Activated CD8-positive, alpha-beta memory T cell treated with anti-CD3 and anti-CD28 coated beads for 4 hours (primary cell): ENCODE measurements at places on chromosomes 4 and X.

- DNase-seq, result no peak
Measured at GRCh38 chr4:38036548-38036947, 76.3 kb downstream of the PTTG2 start.

DNA sequence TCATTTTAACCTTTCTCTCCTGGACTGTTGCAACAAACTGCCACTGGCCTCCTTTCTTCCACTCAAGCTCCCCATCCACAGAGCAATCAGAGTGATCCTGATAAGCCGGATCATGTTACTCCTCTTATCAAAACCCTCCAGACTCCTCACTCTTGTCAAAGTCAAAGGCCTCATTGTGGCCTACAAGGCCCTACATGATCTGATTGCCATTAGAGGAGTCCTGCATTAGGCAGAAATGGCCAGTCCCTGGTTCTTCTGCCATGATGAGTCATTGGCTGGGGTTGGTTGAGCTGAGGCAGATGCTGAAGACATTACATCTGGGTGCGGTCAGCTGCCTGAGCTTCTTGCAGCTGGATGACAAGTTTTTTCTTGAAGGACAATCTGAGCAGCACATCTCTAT, 32.7 kb upstream of the CASK start:
- DNase-seq, result no peak

DNA sequence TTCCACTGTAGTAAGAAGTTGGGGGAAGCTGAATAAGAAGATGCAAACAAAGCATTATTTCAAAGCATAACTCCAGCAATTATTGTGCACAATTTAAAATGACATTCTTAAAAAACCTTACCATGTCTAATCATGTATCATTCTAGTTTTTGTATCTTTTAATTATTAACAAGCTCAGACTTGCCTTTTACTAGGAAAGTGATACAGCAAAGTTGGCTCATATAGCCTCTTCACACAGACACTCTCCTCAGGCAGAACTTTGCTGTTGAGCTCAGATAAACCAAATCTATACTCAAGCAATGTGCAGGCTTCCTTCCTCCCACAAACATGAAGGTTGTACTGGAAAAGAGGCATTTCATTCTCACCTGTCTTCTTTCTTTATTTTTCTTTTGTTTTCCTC, 358.7 kb upstream of the EMCN start:
- no peak for DNase-seq

DNA sequence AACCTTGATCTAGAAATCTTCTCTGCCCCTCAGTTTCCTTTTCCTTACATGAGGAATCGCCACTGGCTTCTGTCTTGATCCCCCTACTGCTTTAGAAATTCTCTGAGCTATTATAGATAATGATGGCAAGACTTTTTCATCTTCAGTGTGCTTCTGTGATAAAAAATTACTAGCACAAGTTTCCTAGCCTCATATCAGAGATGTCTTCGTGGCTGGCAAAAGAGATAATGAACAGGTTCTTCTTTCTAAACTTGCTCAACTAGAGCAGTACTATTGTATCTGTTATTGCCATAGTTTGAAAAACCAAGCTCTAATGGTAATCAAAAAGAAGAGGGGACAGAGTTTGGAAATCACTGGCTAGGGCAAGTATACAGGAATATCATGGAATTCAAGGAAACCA, 4.1 kb upstream of the PDGFC start:
- no peak for DNase-seq

- no peak for DNase-seq
Measured at GRCh38 chr4:27148211-27148895, 287.7 kb downstream of the STIM2 start.

DNA sequence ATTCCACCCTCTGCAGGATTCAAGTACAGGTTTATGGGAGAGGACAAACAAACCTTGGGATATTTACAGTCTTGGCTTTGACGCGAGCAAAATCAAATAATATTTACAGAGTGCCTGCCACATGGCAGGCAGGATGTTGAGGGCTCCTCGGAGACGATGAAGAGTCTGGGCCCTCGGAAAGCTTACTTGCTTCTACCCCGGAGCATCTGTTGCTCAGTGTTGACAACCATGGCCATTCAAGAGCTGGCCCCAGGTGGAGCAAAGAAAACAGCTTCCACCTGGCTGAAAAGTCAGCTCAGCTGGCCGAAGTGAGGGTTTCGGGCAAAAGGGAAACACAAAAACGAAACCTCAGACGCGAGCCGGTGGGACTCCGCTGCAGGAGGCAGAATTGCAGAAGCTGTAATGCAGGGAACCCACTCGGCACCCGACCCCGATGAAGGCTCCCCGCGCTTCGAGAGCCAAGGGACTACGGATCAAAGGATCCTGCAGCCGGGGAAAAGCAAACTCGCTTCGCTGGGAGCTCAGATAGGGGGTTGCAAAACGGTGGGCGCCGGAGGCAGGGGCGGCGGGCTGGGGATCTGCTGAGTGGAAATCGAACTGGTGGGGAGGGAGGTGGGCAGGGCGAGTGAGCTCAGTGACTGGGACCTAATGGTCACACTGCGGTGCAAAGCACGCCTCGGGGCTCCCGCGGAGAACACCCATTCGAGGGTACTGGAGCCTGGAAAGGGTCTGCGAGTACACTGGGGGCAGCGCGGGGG, 805 bp downstream of the ATP8A1 start:
- peak; percentile 16 for DNase-seq

DNA sequence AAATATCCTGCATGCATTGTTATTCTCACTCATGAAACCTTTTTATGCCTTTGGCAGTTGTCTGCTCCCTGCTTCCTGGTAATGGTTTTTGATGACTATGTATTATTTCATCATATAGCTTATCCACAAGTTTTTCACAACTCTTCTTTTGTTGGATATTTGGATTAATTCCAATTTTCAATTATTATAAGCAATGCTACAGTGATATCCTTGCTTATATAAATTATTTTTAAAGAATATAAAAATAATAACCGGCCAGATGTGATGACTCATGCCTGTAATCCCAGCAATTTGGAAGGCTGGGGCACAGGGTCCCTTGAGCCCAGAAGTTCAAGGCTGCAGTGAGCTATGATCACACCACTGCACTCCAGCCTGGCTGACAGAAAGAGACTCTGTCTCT, 47.0 kb downstream of the ASIC5 start:
- DNase-seq, result no peak

DNA sequence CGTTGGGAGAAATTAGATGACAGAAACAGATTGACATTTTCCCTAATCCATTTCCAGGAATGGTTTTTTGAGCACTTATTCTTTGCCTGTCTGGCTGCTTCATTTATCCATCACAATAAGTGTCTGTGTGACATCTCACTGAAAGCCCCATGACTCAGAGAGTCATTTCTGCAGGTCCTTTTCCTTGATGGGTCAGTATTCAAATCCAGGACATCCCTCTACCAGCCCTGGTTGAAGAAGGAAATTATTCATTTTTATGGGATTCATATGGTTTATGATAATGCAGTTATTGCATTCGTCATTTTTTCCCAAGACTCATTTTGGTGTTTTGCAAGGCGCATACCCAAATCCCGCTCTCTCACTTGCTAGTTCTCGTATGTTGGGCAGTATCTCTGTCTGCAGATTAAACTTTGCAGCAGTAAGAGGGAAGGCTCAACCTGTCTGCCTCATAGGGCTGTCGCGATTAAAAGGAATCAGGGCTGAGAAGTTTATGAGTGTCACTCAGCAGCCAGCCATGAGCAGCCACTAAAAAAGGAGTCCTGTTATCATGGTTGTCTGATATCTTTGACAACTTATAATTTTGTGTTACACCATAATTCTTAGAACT, 44.0 kb downstream of the GYG2 start:
- DNase-seq, result no peak

- DNase-seq, result no peak
Measured at GRCh38 chr4:165906272-165906671, 33.2 kb downstream of the TLL1 start.

DNA sequence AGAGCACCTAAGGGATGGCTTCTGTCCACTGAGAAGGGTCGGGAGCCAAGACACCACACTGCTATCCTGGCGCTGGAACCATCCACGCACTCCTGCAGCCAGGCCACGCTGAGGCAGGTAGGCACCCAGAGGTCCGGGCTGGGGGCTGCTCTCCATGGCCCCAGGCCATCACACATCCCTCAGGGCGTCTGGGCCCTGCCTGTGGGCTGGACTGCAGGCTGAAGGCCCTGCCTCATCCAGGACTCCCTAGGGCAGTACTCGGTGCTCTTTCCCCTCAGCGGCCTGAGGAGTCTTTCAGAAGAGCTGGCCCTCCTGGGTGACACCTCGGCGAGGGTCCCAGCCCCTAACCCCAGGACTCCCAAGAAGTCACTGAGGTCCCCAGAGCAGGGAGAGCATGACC, 17.7 kb downstream of the FGFR3 start:
- DNase-seq, result no peak

- no peak for DNase-seq
Measured at GRCh38 chr4:99945718-99946355, 581 bp downstream of the DNAJB14 start.

DNA sequence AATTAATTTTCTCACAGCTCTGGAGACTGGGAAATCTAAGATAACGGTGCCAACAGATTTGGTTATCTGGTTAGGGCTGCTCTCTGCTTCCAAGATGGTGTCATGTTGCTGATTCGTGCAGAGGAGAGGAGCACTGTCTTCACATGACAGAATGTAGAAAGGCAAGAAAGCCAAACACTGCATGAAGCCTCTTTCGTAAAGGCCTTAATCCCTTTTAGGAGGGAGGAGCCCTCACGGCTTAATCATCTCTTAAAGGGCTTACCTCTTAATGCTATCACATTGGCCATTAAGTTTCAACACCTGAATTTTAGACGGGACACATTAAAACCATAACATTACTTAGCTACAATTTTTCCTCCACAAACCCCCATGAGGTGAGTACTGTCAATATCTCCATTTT, 174.1 kb downstream of the COX18 start:
- no peak for DNase-seq

DNA sequence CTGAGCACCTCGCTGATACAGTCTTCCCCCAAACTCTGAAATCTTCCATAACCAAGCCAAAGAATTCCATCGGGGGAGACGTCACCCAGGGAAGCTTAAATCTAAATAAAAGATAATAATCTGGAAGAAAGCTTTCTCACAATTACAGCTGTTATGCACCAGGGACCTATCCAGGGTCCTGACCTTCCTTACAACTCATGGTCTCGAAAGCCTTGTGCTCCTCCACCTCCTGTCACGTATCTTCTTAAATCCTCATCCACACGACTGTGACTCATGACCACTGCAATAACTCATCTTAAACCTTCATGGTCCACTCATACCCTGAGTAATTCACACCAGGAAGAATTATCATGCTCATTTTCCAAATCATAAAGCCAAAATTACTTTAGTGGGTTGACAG, 166.8 kb upstream of the FRG1 start:
- DNase-seq, result no peak

- DNase-seq, result no peak
Measured at GRCh38 chrX:45502396-45502795, 301.7 kb upstream of the DIPK2B start.

DNA sequence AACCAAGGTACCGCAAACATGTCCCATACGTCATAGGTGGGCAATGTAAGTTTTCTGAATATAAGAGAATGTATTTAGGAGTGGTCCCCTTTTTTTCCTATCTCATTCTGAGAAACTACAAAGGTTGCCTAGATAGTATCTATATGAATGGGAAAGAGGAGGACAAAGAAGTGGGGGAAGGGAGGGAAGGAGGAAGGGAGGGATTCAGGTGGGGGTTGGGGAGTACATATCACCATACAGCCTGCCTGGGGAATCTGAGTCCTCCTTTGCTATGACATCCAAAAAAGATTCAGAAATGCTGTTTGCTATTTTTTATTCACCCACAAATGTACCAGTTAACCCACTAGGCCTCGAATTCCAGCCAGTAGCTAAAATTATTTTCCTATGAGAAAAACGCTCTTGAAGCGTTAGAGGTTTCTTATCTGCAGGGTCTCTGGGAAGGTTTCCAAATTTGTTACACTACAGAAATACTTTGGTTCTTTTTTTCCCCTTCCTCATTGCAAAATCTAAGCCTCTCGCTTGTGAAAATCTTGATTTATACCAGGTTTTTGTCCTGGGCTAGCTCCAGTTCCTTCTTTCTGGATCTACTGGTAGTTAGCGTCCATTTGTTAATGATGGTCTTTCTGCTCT, 212.9 kb downstream of the NSUN7 start:
- no peak for DNase-seq

GRCh38 chr4:137635601-137636000, 103.3 kb upstream of the PCDH18 start:
- no peak for DNase-seq

- no peak for DNase-seq
Measured at GRCh38 chr4:163201358-163201757, 34.7 kb upstream of the NAF1 start.
